Stimulated activated CD4-positive, alpha-beta T cell treated with anti-CD3 and anti-CD28 coated beads, Interleukin-4, amount 100 ng/mL, for 1 hour (primary cell): ENCODE measurements at places on chromosomes 5 and 9.
A peak's percentile ranks its signal among the peaks of the same experiment; 100 is the strongest.

DNA sequence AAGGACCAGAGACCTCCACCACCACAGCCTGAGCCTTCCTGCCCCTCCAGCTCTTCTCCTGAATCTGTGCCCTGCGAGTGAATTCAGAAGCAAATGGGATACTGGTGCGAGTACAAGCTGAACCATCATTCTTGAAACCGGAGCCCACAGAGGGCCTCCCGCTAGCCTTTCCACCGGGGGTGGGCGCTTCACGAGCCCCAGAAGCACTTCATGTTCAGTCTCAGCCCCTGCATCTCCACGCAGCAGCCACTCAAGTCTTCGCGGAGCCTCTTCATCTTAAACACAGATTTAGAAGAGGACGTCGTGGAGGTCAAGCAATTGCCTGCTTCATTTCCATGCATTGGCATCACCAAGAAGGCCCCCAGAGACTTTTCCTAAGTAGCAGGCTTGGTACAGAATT lies 26.0 kb upstream of the OLFM1 start:
- no peak for DNase-seq

DNA sequence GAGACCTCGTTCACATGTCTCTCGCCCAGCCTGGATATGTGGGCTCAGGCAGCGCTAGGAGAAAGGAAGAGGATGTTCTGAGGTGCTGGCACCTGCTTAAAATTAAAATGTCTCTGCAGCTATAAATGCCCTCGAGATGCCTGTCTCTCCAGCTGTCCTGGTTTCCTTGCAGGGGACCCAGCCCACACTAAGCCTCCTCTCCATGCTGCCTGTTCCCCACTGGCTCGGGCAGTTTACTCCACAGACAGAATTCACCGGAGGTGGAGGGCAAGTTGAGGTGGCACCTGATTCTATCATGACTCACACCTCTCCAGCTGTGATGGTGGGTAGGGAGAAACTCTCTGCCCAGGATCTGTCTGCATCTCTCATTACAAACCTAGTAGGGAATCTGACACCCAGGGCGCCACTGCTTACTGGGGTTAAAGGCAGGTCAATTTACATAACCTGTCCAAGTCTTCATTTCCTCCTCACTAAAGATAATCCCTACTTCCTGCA lies 420.9 kb downstream of the SPOCK1 start:
- DNase-seq: no peak

GRCh38 chr5:74319076-74319475 lies 321.5 kb downstream of the ENC1 start:
- DNase-seq: no peak

DNA sequence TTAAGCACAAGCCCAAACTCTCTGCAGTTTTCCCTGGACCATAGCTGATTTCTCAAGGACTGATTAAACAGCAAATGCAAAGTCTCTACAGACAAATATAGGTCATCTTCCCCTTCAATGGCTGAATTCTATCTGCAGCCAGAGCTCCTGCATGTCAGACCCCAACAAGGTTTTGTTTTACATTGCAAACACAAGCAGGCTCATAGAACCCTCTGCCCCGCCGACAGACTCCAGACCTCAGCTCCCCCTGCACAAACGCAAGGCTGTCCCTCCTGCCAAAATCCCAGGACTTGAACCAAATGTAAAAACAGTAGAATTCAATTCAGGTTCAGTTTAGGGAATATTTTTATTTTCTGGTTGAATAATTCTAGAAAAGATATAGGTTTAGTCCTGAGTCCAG lies 526.7 kb upstream of the TRPC7 start:
- DNase-seq: no peak

DNA sequence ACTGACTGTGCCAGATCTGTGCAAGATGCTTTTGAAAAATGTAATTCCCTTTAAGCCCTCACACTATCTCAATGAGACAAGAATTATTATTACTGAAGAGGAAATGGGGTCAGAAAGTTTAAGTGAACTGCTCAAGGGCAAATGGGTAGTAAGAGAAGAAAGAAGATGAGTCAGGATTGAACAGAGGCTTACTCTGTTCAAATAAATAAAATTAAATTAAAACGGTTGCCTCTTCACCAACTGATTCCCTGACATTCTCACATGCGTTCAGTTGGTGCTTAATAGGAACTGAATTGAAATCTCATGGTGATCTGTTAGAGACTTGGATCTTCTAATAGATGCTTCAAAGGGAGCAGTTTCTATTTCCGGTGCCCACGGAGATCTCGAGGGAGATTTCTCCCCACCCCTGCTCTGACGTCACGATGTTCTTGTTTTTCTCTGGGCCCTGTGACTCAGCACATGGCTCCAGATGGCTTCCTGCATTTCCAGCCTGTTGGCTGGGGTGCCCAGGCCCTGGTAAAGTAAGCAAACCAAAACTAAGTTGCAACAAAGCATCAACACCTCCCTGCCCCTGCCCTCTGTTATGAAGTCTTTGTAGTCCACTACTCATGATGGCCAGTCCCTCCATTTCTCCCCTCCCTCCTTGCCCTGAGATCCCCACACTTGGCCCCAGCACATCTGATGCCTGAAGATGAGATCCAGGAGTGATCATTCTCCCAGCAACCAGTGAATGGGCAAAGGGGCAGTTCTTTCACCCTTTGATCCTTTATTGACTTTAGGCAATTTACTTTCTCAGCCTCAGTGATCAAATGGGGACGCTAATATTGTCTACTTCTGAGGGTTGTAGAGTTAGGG lies 106.1 kb upstream of the CPEB4 start:
- DNase-seq: peak; percentile 54

GRCh38 chr9:134585746-134586706 lies 55.6 kb upstream of the COL5A1 start:
- DNase-seq: no peak

GRCh38 chr9:3648266-3648665 lies 122.5 kb upstream of the RFX3 start:
- no peak for DNase-seq

DNA sequence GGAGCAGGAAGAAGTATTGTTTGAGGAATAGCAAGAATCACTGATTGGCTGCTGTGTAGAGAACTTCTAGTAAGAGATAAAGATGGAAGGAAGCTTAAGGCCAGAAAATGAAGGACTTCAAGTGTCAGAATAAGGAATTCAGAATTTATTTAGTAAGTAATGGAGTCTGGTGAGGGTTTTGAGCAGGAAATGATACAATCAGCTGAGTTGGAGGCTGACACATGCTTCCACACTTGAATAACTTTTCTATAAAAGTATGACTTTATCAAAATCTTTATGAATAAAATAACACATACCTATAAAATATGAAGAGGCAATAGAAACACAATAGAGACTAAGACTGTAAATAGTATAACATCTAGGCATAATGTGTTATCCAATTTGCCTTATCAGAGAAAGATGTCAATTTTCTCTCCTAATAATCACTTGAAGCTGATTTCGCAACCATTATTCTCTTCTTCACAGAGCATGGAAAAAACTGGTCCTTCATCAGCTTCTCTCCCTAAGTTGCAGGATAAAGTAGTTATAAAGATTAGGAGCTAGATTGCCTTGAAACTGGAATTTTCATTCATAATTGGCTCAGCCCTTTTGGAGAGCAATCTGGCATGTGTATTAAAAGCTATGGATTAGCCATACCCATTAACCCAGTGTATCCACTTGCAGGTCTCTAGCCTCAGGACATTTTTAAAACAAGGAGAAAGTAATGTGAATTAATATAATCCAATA lies 143.4 kb downstream of the ZNF608 start:
- no peak for DNase-seq

DNA sequence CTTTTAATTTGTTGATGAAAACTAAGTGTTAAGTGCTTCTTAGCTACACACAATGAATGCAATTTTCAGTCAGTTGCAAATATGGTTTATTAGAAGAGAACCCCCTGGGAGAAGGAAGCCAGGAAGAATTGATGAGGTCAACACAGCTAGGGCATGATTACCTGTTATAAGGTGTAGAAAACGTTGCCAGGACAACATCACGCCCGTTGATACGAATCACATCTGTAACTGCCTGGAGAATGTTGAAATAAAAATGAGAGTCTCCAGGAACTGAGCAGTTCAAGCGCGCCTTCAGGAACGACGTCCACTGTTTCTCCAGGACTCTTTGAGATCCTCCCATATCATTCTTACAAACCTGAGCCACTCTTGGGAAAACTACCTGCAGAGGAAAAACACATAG lies 88.0 kb downstream of the SEMA6A start:
- no peak for DNase-seq

DNA sequence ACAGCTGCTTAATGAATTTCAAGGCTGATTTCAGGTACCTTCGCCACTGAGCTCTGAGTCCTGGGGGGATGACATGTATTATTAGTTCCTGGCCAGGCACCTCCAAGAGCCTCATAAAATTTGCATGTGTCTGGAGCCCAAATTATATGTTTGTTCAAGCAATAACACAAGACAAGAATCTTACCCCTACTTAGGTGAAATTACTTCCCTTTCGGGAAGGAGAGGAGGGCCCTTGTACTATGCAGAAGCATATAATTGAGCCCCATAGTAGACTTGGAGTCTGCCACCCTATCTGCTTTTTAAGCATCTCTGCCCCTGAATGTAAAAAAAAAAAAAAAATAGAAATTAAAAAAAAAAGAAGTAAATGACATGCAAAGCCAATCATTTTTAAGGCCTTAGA lies 13.0 kb upstream of the TMEM38B start:
- no peak for DNase-seq

DNA sequence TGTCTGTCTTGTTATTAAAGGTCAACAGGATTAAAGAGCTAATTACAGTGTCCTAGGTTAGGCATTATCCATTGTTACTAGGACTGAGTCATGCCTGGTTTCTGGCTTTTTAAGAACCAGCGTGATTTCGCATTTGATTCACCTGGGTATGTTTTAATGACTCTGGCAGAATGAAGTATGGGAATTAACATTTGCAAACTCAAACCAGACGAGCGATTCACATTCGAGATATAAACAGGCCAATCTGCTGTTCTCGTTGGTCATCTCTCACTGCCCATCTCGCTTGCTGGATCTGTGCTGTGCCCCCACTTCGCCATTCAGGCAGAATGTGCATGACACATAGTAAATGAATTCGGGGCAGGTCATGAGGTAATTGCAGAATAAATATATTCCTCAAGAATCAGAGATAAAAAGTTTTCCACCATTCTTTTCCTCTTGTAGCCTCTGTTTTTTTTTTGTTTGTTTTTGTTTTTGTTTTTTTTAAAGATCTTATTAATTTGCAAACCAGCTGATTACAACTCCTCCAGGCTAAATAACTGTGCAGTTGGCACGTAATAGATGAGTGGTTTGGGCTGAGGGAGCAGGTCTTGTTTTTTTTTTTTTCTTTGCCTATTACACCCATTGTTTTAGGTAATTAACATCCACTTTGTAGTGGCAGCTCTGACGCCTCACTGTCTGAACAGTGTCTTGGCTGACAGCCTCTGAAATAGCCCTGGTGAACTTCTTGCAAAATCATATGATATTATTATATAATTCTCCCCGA lies 313.5 kb upstream of the MSX2 start:
- no peak for DNase-seq

- DNase-seq: no peak
Observed at GRCh38 chr5:169161022-169161680, 139.8 kb downstream of the SLIT3 start.

DNA sequence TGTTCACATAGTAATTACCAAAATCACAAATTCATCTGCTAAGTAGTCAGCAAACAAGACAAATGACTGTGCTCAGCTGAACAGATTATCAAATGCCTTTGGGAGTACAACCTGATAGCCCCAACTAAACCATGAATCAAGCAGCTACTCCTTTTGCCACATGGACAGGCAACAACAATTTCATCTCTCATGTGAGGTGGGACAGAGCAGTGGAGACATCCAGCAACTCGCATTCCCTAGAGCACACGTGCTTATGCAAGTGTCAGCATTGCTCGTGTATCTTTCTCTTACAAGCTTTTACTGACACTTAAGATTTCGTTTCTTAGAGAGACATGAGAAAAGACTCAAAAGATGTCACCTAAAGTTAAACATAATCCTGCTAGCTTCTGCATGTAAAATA lies 42.7 kb upstream of the PPP2R2B start:
- DNase-seq: no peak

DNA sequence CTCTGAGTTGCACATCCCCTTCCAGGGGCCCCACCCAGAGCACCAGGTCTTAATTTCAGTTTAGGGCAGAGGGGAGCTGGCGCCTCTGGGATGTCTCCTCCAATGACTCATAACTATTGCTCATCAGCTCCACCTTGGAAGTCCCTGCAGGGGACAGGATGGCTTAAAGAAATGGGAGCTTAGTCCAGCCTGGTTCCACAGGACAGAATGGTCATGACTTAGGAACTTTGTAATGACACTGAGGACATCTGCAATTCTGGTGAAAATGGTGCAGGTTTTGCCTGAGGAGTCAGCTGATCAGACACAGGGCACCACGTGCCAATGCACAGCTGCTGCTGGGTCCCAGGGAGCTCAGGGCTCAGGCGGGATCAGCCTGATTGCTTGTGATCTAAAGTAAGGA lies 16.4 kb upstream of the PPP1R26 start:
- DNase-seq: no peak

- no peak for DNase-seq
Observed at GRCh38 chr5:156221816-156222215, 105.1 kb upstream of the SGCD start.

GRCh38 chr5:54721116-54721515 lies 203.6 kb downstream of the SNX18 start:
- DNase-seq: no peak

DNA sequence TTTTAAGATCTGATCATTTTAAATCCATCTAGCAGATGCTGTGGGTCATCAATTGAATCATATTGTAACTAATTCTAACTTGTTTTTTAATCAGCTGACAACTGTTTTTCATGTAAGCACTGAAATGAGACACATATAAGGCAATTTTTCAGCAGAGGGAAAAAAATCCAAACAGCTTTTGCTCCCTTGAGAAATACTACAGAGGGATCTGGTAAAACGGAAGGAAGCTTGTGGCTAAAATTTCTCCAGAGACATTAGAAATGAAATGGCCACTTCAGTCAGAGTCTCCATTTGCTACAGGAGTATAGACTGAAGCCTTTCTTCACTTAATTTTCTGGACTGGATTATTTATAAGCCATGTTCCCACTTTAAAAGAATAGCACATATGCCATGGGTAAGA lies 385.9 kb downstream of the MAN2A1 start:
- no peak for DNase-seq

GRCh38 chr5:146825033-146825432 lies 53.5 kb downstream of the PPP2R2B start:
- DNase-seq: peak; percentile 2

- DNase-seq: no peak
Observed at GRCh38 chr9:3963643-3964369, 336.1 kb downstream of the GLIS3 start.

GRCh38 chr5:172412724-172413286 lies 41.5 kb downstream of the SH3PXD2B start:
- DNase-seq: no peak

DNA sequence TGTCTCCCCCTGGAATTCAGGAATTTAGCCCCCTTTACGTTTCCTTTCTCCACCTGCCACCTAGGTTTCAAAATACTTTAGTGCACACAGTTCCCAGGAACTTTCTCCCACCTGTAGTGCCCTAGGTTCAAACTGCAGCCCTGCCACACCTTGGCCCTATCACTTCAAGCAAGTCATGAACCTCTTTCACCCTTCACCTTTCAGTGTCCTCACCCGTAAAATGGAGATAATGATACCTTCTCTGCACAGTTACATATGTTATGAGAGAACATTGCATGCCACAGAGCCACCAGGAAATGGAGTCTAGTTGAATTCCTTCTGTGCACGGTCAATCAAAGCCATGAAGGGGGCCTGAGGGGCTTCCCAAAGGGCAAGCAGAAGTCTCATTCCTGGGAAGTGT lies 9.8 kb upstream of the EEIG1 start:
- DNase-seq: no peak

GRCh38 chr5:36406023-36406422 lies 104.3 kb upstream of the RANBP3L start:
- DNase-seq: no peak
